ENCODE measurements at places on chromosomes 1 and 21. TPM values are rescaled to one million over a fixed set of nuclear protein-coding genes. Genes with fewer than 3 reads are reported as not detected.

The CDC42BPA gene
- total RNA-seq: 2.8 TPM

The HUNK gene
- total RNA-seq: 0.28 TPM

The VHLL gene
- total RNA-seq: not detected

The PSEN2 gene
- 11.2 TPM for total RNA-seq

The CFHR1 gene
- total RNA-seq: not detected

The VPS26C gene
- 94.3 TPM for total RNA-seq

The RRP15 gene
- 10.7 TPM for total RNA-seq

The PTPN14 gene
- total RNA-seq: 0.32 TPM

The RGS13 gene
- total RNA-seq: 0.12 TPM

The ZNF684 gene
- 10.0 TPM for total RNA-seq

The ARHGEF11 gene
- 0.66 TPM for total RNA-seq

The OR6P1 gene
- not detected for total RNA-seq

The IRF2BP2 gene
- total RNA-seq: 103 TPM

The TRIM67 gene
- not detected for total RNA-seq

The MFSD2A gene
- 2.9 TPM for total RNA-seq

The LPAR3 gene
- total RNA-seq: 0.37 TPM

The SPATA45 gene
- total RNA-seq: not detected

The KCNJ9 gene
- total RNA-seq: not detected

The CNIH3 gene
- 1.1 TPM for total RNA-seq

The CCDC17 gene
- total RNA-seq: 3.9 TPM

The SAMD11 gene
- total RNA-seq: not detected

The SYPL2 gene
- not detected for total RNA-seq

The SLC30A2 gene
- not detected for total RNA-seq

The VANGL1 gene
- total RNA-seq: 11.8 TPM

The ANGPTL1 gene
- not detected for total RNA-seq

The CLCC1 gene
- 16.6 TPM for total RNA-seq

The TTC22 gene
- 9.1 TPM for total RNA-seq

The PLEKHM2 gene
- total RNA-seq: 63.2 TPM

The SPOCD1 gene
- total RNA-seq: not detected

The ST6GALNAC5 gene
- total RNA-seq: not detected

The CYP2J2 gene
- 2.2 TPM for total RNA-seq

The GNG12 gene
- total RNA-seq: not detected

The FCGR1A gene
- total RNA-seq: not detected

The TRIM45 gene
- 0.75 TPM for total RNA-seq

The TMPRSS2 gene
- total RNA-seq: not detected

The CLDN14 gene
- not detected for total RNA-seq

The TMEM222 gene
- total RNA-seq: 31.0 TPM

The CYP4Z1 gene
- not detected for total RNA-seq

The PLPPR5 gene
- total RNA-seq: not detected

The PUSL1 gene
- total RNA-seq: 26.3 TPM

The CAPN2 gene
- 183 TPM for total RNA-seq

The LIN28A gene
- not detected for total RNA-seq

The ST3GAL3 gene
- total RNA-seq: 26.7 TPM

The HHAT gene
- total RNA-seq: 0.64 TPM

The RSPO1 gene
- not detected for total RNA-seq

The SPRR2B gene
- total RNA-seq: not detected

The KCNA3 gene
- 95.2 TPM for total RNA-seq

The FAM72B gene
- 41.1 TPM for total RNA-seq

The BRDT gene
- total RNA-seq: not detected

The HAPLN2 gene
- not detected for total RNA-seq

The PDZK1IP1 gene
- total RNA-seq: not detected

The LAMC1 gene
- not detected for total RNA-seq

The RNF186 gene
- not detected for total RNA-seq

The KRTAP21-1 gene
- not detected for total RNA-seq

The LORICRIN gene
- total RNA-seq: not detected

The AXDND1 gene
- not detected for total RNA-seq

All from activated CD8-positive, alpha-beta memory T cell treated with anti-CD3 and anti-CD28 coated beads, Interleukin-2, amount 10 ng/mL, durations not matched to agents 7 days and 5 days (primary cell).